Activated CD4-positive, alpha-beta T cell treated with anti-CD3 and anti-CD28 coated beads, Interleukin-2, amount 10 ng/mL, durations not matched to agents 24 days and 14 days (primary cell): ENCODE measurements at places on chromosomes 6 and 20. TPM values are rescaled to one million over a fixed set of nuclear protein-coding genes. Genes with fewer than 3 reads are reported as not detected.
A peak's percentile ranks its signal among the peaks of the same experiment; 100 is the strongest.

JPH2 gene
- total RNA-seq, result 0.05 TPM in 1 of 2 replicates, not detected in the other

- DNase-seq, result no peak
Measured at GRCh38 chr20:36331209-36331608, 25.1 kb downstream of the DLGAP4 start.

DNA sequence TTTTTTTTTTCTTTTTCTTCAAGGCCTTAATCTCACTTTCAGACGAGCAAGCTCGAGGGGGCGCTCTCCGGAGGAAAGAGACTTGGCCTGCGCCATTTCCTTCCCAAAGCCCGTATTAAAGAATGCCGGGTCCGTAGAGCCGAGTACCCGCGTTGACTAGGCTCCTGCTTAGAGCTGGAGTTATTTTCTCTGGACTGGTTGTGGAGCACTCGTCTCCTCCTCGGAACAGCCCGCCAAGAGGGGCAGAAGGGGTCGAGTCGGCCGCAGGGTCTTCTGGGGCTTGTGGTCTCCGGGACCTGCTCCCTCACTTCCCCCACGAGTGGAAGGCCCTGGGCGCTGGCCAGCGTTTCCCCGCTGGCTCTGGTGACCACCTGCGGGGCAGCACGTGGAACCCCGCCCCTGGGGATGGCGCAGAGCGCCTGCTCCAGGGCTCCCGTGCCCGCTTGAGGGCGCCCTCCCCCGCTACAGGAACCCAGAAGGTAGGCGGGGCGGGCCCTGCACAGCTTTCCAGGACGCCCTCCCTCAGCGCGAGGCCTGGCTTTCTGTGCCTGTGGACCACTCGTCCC is 2.7 kb upstream of the MEI4 start:
- DNase-seq, result peak; percentile 54

MRPS10 gene
- total RNA-seq, result 49.4 and 50.8 TPM in 2 replicates

- no peak for DNase-seq
Measured at GRCh38 chr6:157602521-157603295, 220.3 kb upstream of the SNX9 start.

- DNase-seq, result no peak
Measured at GRCh38 chr20:51628533-51629398, 86.2 kb upstream of the NFATC2 start.

TMEM217 gene
- 4.1 and 6.1 TPM in 2 replicates for total RNA-seq

EMILIN3 gene
- 0.58 and 0.73 TPM in 2 replicates for total RNA-seq

- DNase-seq, result no peak
Measured at GRCh38 chr6:126773112-126773805, 345.2 kb upstream of the RSPO3 start.

- DNase-seq, result no peak
Measured at GRCh38 chr6:166826264-166826663, 130.1 kb downstream of the RNASET2 start.

DNA sequence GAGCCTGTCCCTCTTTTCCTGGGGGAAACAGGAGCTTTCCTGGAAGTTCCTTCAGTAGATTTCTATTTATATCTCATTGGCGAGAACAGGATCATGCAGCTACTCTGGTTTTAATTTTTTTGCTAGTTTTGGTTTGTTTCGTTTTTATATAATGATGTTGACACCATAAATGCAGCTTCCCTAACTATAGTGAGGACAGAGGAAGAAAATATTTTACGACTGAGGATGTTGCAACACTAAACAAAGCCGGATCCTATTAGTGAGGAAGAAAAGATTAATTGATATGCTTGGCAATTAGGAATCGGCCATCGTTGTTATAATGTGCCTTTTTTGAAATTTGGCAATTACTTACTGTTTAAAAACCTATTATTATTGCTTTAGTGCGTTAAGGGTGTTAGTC is 16.6 kb downstream of the KDM1B start:
- no peak for DNase-seq

DLL1 gene
- 0.17 TPM in 1 of 2 replicates, not detected in the other for total RNA-seq

GRCh38 chr6:96032661-96033060 is 16.9 kb downstream of the FUT9 start:
- DNase-seq, result no peak

- DNase-seq, result no peak
Measured at GRCh38 chr6:16973051-16973450, 128.8 kb upstream of the STMND1 start.

WDR27 gene
- 29.0 and 33.3 TPM in 2 replicates for total RNA-seq

GRCh38 chr20:10875653-10876052 is 201.9 kb upstream of the JAG1 start:
- no peak for DNase-seq

GRCh38 chr6:169316651-169317050 is 63.0 kb upstream of the THBS2 start:
- DNase-seq, result peak; percentile 28

TNFRSF21 gene
- 3.8 and 4.2 TPM in 2 replicates for total RNA-seq

KIF6 gene
- 0.17 and 0.33 TPM in 2 replicates for total RNA-seq

PRDM13 gene
- total RNA-seq, result 0.05 TPM in 1 of 2 replicates, not detected in the other

LY6G6D gene
- not detected in 2 replicates for total RNA-seq

DNA sequence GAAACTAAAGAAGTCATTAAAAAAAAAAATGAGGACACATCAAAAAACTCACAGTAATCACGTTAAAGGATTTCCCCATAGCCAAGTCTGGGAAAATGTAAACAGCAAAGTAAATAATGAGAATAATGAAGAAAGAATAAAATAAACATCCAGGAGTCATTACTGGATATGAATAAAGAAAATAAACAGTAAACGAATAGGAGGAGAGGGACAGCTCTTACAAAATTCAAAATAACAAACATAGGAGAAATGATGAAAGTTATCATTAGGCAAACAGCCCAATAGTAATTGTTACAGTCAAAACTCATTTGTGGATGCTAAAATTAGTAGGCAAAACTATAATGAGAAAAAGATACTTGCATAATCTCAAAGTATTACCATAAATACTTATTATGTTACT is 8.0 kb upstream of the UBD start:
- DNase-seq, result no peak

- no peak for DNase-seq
Measured at GRCh38 chr6:141359953-141360352, 772.8 kb upstream of the GJE1 start.

- DNase-seq, result no peak
Measured at GRCh38 chr20:34074101-34074760, 37.8 kb downstream of the EIF2S2 start.

CCM2L gene
- not detected in 2 replicates for total RNA-seq

GRCh38 chr6:34190504-34191122 is 44.7 kb upstream of the GRM4 start:
- DNase-seq, result no peak

TAF4 gene
- 25.6 and 26.6 TPM in 2 replicates for total RNA-seq

DNA sequence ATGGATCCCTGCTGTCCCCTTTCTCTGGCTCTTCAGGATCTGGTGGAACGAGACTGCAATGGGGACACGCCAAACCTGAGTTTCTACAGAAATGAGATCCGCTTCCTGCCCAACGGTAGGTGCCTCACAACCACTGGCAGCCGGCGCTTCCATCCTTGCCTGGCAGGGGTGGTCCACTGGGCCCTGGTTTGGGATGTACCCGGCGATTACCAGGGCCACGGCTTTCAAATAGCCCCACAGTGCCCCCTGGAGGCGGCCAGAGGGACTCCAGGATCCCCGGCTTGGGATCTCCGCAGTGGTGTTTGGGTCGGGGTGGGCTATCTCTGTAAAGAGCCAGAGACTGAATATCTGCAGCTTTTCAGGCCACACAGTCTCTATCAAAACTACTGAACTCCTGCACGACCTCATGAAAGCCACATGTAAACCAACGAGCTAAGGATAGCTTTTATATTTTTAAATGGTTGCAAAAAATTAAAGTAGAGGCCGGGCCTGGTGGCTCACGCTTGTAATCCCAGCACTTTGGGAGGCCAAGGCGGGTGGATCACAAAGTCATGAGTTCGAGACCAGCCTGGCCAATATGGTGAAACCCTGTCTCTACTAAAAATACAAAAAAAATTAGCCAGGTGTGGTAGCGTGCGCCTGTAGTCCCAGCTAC is 3.7 kb downstream of the OGFR start:
- peak; percentile 93 for DNase-seq

GRCh38 chr6:125835221-125835744 is 44.5 kb downstream of the NCOA7 start:
- DNase-seq, result peak; percentile 51
